ENCODE measurements at places on chromosomes 12 and 14.

- no peak for DNase-seq
Observed at GRCh38 chr14:23123419-23123818, 4.4 kb upstream of the CEBPE start.

DNA sequence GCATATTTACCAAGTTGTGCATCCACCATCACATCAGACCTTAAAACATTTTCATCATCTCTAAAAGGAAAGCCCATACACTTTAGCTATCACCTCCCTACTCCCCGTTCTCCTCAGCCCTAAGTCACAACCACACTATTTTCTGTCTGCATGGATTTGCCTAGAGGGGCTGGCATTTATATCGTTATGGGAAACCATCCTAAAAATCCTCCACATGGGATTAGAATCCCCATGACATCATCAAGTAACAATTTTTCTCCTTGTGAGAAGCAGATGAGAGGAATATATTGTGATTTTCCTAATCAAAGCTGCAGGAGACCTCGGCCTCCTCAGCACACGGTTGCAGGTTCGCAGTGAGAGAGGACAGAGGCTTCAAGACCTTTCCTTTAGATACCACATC lies 114.1 kb downstream of the SLC15A4 start:
- DNase-seq, result no peak

GRCh38 chr14:103418481-103418818 lies 33.2 kb downstream of the MARK3 start:
- no peak for DNase-seq

GRCh38 chr14:61429316-61429715 lies 107.9 kb downstream of the PRKCH start:
- DNase-seq, result no peak

GRCh38 chr12:81610955-81611889 lies 147.9 kb downstream of the PPFIA2 start:
- no peak for DNase-seq

- no peak for DNase-seq
Observed at GRCh38 chr14:24938593-24938992, 111.4 kb downstream of the STXBP6 start.

DNA sequence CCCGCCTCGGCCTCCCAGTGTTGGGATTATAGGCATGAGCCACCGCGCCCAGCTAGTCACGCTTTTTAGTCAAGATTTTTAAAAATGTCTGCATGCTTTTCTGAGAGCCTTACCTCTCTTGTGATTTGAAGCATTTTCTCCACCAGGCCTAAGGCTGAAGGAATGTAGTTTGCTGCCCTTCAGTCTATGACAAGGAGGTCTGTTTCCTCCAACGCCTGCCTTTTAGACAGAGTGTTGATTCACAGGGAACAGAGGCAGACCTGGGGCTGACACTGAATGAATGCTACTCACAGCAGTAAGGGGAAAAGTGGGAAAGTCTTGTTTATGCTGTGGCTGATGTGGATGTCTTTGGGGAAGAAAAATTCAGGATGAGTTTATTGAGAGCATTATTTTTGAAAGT lies 27.2 kb upstream of the MDM2 start:
- no peak for DNase-seq

DNA sequence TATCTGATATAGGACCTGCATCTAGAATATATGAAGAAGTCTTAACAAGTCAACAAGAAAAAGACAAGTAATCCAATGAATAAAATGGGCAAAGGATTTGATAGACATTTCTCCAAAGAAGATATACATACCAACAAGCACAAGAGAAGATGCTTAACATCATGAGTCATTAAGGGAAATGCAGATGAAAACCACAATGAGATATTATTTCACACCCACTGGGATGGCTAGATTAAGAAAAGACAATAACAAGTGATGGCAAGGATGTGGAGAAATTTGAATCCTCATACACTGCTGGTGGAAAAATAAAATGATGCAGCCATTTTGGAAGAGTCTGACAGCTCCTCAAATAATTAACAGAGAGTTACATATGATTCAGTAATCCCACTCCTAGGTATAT lies 502.6 kb downstream of the FUT8 start:
- DNase-seq, result no peak

DNA sequence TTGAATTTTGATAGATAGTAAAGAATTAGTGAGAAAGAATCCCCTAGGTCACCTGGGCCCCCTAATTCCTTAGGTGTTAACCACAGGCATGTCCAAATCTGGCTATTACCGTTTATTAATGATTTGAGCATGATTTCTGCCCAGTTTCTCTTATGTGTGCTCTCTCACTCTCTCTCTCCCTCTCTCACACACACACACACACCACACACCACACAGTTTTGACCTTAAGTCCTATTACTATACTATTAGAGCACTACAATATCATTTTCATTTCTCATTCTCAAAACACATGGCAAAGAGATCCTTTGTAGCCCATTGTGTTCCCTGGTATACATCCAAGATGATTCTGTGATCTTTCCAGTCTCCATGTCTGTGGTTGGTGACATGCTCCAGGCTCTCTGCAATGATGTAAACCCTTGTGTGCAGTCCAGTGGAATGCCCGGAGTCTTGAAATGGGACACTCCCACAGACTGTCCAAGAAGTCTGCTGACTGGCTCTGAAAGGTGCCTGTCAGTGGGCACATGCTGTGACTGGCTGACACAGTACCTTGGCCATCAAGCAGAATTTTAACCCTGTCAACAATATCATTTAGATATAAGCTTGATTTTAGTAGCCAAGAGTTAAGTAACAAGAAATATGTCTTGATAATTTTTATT lies 96.2 kb downstream of the FIGNL2 start:
- no peak for DNase-seq

DNA sequence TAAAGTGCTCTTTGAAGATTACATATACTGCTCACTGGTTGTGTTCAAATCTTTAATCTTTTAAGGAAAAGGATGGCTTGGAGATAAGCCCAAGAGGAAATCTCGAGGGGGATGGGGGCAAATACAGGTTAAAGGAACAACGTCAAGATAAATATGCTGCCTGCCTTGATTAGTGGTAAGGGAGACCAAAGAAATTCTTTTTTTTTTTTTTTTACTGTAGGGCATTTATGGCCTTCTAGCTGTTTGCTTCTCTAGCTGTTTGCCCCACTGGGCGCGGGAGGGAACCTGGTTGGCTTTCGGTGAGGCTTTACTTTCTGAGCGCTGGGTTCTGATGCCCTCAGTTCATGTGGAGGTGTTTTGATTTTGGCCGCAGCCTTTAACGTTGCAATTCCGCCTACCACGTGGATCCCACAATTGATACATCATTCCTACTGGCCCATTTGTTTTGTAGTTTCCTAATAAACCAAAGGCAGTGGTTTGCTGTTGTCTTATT lies 5.7 kb downstream of the CCND2 start:
- no peak for DNase-seq

Data from stimulated activated CD8-positive, alpha-beta memory T cell treated with anti-CD3 and anti-CD28 coated beads, Interleukin-15, amount 100 ng/mL, for 1 hour (primary cell).